ENCODE measurements at places on chromosomes 1 and 21.

GRCh38 chr1:1431845-1432273 lies 3.6 kb upstream of the VWA1 start:
- DNase-seq: no peak

DNA sequence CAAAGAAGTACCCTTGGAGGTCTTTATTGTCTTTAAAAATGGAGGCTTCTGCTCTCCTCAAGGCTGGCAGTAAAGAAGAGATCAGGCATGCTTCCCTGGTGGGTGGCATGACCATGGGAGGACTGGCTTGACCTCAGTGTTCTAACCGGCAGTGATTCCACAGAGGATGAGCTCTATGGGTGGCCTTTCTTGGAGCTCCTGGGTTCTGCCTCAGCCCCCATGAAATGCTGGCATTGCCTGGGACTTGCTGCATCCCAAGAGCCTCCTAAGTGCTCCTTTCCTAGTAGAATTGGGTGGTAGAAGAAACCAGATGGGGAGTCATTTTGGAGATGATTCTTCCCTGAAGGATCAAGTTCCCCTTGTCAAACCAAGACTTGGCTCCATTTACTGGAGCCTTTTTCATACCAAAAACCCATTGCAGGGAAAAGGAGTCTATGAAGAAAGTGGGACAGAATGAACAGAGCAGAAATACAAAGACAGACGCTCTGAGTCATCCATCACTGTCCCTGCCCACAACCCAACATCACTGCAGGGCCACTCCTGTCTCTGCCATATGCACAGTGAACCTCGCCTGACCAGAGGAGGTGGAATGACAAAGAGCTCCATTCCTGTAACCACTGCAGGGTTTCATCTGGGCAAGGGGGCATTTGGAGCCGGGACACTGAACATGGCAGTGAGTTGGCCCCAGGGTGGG lies 42.4 kb downstream of the RIMS3 start:
- no peak for DNase-seq

GRCh38 chr1:50425376-50426107 lies 2.3 kb upstream of the DMRTA2 start:
- DNase-seq: no peak

GRCh38 chr1:83919872-83920271 lies 79.1 kb downstream of the TTLL7 start:
- DNase-seq: no peak

DNA sequence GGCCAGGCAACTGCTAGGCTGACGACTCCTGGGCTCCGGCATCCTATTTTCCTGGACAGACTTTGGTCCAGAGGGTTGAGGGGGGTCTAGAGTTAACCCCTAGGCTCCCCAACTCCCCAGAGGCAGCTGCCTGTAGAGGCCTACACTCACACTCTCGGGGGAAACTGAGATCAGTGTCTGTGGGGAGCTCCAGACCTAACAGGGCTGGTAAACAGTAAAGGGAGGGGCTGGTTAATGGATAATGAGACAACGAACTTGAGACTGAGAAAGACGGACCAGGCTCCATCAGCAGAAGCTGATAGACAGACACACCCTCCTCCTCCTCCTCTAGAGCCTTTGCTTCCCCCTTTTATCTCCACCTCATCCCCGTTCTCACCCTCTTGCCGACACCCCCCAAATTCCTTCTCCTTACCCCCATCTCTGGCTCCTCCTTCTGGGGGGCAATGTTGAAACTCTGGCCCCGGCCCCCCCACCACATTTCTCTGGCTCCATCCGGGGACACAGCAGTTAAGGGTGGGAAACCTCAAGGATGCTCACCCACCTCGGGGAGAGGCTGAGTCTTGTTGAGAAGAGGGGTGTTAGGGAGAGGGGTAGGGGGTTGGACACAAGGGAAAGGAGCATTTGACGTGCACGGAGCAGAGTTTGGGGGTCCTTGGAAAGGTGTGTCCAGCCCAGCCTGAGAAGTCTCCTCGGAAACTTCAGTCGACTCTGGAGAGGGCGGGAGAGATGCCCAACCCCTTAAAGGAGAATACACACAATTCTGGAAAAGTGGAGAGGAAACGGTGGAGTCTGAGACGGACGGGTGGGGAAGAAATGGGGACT lies at the start of gene MTMR11:
Gene MTMR11, minus strand, starts transcription at position 710 of the 822 bp plus-strand sequence. Its CDS starts 232 bp downstream, at position 478.
- DNase-seq: no peak

GRCh38 chr1:2320006-2320405 lies 71.3 kb downstream of the MORN1 start:
- DNase-seq: no peak

- no peak for DNase-seq
These were observed 609 bp downstream of the PIGK start for GRCh38 chr1:77218477-77219165.

- DNase-seq: no peak
These were observed 5.1 kb upstream of the RIPPLY3 start for GRCh38 chr21:37001441-37001840.

DNA sequence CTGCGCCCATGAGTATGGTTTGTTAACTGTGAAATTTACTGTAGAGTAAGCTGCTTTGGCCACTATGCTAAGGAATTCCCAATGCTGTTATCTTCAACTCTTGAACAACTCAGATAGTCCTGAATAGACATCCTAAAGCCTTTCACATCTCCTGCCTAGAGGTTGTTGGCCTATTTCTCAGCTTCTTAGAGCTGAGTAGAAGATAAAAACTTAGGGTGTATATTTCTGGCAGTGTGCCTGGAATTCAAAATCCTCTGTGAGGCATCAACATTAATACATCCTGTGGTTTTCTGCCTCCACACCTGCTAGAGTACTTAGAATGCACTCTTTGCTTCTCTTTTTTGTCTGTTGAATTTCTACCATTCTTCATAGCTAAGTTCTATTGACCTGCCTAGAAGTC lies 45.8 kb upstream of the RC3H1 start:
- DNase-seq: no peak

DNA sequence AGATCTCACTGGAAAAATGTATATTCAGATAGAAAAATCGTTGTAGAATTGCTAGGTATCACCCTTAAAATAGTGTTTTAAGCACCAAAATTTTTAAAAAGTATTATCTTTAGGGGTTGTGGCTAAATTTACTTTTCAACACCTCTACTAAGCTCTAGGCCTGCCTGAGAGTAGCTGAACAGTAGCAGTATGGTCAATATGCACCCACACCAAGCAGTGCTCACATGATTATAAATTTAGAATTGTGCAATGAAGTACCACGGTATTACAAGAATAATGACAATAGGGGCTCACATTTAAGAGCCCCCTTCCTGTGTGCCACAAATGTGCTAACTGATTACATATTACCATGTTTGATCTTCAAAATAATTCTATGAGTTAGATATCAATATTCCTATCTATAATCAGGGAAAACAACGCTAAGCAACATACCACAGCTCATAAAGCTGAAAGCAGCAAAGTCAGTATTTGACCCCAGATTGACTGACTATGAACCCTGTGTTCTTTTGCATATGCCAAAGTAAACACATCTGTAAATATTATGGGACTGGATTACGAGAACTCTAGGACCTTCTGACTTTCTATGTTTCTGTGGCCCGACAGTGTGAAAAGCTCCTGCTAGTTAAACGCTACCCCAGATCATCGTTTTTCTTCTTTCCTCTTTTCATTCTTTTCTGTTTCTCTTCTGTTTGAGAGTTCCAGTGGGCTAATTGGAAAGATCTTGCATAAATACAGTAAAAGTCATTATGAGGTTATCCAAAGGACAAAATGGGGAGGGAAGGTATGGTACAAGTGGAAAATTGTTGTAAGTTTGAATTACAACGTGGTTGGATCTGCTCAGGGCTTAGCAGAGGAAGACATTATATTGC lies 201.1 kb upstream of the C1orf87 start:
- no peak for DNase-seq

DNA sequence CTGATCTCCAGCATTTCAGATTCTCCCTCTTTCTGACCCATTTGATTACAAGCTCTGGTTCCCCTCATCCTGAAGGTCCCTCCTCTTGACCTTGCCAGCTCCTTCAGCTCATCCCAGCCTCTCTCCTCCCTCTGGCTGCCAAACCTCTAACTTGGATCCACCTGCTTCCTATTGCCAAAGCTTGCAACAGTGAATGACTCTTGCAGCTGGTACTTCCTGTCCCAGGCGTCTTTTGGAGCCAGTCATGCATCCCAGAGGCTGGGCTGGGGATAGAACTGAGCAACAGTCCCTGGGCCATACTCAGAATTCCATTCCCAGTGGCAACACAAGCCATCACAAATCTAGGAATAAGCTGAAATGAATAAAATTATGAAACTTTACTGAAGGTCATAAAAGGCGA lies 27.7 kb upstream of the SPOCD1 start:
- no peak for DNase-seq
